Caco-2 (cell line): ENCODE measurements at places on chromosomes 2 and 18. TPM values are rescaled to one million over a fixed set of nuclear protein-coding genes. Genes with fewer than 3 reads are reported as not detected.

DNA sequence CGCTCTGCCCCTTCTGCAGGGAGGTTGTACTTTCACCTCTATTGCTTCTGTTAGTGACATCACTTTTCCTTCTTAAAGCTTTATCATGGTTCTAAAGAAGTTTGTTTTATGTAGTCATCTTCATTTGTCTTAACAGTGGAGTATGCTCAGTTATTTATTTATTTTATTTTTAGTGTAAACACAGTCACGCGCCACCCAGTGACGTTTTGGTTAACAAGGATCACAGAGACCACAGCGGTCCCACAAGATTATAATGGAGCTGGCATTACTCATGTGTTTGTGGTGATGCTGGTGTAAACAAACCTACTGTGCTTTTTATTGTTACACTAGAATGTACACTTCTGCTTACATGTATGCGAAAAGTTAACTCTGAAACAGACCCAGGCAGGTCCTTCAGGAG, 89.9 kb downstream of the SOX11 start:
- no peak for DNase-seq
- H3K27ac ChIP-seq = no peak overlapping the region
- H3K27me3 ChIP-seq = no peaks in the 10 kb centered on the region
- H3K4me3 ChIP-seq = no peak overlapping the region

GRCh38 chr2:127201452-127201851, 18.6 kb downstream of the CYP27C1 start:
- H3K36me3 ChIP-seq = no peaks in the 10 kb centered on the region
- no peak for DNase-seq
- H3K4me1 ChIP-seq = no peaks in the 10 kb centered on the region
- H3K27ac ChIP-seq = no peak overlapping the region
- H3K4me3 ChIP-seq = no peak overlapping the region

DNA sequence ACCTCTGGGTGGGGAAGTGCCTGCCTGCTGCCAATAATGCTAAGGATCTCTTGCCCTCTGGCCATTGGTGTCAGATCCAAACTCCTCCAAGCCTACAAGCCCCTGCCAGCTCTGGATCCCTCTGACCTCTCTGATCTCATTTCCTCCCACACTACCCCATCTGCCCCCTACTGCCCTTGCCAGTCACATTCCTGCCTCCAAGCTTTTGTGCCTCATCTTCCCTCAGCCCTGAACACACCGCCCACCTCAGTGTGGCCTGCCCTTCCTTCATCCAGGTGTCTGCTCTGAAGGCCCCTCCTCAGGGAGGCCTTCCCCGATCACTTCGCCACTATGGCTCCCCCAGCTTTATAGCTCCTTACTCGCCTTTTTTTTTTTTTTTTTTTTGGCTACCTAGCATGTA, 161.0 kb upstream of the GLI2 start:
- DNase-seq = no peak
- H3K27ac ChIP-seq = no peak overlapping the region
- H3K4me3 ChIP-seq = no peak overlapping the region
- peaks cover 14% of the 10 kb centered on the region; the same call in 1 of the 2 replicates for H3K4me1 ChIP-seq

DNA sequence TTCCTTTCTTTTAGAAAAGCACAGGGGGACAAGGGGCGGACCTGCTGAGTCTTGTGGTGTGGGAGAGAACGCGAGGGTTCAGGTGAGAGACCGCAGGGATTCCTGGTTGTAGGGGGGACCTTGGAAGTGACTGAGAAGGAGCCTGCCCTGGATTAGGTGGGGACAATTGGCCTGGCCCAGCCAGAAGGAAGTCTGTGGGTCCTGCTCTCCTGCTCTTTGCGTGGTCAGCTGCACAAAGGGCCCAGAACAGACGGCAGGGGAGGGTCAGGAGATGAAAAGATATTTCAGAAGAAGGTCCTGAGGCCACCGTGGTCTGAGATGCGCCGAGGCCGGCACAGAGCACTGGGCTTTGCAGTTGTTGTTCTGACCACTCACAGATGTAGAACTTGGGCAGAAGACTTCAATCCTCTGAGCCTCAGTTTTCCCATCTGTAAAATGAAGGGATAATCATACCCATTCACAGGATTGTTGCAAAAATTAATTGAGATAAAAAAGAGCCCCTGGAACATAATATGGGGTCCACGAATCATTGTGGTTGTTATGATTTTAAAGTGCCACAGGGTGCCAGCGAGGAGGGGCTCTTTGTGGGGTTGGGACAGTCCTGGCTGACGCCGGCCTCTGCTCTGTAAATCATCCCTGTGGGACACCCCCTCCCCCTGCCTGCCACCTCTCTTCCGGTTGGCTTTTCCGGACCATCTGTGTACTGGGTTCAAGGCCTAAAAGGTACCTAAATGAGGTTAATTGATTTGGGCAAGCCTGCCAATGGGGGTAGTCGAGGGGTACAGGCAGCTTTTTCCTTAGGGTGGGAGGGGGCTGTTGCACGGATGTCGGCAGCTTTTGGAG, 1.8 kb downstream of the LPIN1 start:
- H3K4me3 ChIP-seq = no peak overlapping the region
- no peak overlapping the region for H3K27ac ChIP-seq
- H3K36me3 ChIP-seq = no peaks in the 10 kb centered on the region
- no peaks in the 10 kb centered on the region for H3K27me3 ChIP-seq

Gene PLB1
- 2.4 and 2.8 TPM in 2 replicates for total RNA-seq

GRCh38 chr2:29879456-29879855, 41.9 kb downstream of the ALK start:
- H3K36me3 ChIP-seq = no peaks in the 10 kb centered on the region
- no peak overlapping the region for H3K27ac ChIP-seq
- DNase-seq = no peak
- H3K4me1 ChIP-seq = no peaks in the 10 kb centered on the region

Gene CDKL4
- 1.4 TPM in 1 of 2 replicates, not detected in the other for total RNA-seq

Gene PROKR1
- 0.09 TPM in 1 of 2 replicates, not detected in the other for total RNA-seq
